BE2C (cell line): ENCODE measurements at places on chromosomes 6 and 20.
A peak's percentile ranks its signal among the peaks of the same experiment; 100 is the strongest.

DNA sequence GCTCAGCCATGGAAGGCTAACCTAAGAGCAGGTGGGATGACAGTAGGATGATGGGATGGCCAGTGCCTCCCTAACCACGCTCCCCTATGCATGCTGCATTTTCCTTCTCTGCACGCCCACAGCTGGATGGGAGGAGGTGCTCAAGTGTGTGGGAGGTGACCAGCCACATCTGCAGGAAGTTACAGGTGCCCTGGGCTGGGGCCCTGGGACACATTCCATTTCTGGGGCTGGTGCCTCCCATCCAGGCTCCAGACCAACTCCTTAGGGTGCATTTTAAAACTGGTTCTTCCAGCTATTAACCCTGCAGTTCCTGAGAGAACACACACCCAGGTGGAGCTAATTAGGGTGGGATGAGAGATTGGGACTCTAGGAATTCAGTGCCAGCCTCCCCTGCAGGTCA, 135.3 kb upstream of the ARMC2 start:
- DNase-seq: no peak

DNA sequence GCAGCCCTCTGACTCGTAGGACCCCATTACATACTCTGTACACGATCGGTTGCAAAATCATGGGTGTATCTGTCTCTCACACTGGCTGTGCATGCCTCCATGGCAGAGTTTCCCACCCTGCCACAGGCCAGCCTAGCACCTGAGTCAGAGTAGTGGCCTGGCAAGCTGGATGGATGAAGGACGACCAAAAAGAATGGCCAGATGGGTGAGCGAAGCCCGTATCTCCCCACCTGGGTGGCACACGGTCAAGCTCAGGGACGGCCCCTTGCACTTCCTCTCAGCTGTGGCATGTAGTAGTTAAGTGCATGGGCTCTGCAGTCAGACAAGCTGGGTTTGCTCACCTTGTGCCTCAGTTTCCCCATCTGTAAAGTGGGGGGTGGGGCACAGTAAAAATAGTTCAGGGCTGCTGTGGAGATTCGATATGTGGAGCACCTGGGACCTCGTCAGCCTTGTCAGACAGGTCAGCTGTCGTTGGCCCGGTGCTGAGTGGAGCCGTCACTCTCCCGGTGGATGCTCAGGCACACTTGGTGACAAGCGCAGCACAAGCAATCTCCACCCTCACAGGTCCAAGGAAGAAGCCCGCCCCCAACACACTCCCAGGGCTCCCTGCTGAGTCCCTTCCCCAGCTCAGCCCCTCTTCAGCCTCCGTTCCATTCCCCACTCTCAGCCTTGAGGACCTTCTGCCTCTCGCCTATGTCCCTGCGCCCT, 12.6 kb downstream of the CPNE5 start:
- DNase-seq: no peak

GRCh38 chr20:1299522-1299921, 29.4 kb downstream of the SDCBP2 start:
- DNase-seq: no peak

DNA sequence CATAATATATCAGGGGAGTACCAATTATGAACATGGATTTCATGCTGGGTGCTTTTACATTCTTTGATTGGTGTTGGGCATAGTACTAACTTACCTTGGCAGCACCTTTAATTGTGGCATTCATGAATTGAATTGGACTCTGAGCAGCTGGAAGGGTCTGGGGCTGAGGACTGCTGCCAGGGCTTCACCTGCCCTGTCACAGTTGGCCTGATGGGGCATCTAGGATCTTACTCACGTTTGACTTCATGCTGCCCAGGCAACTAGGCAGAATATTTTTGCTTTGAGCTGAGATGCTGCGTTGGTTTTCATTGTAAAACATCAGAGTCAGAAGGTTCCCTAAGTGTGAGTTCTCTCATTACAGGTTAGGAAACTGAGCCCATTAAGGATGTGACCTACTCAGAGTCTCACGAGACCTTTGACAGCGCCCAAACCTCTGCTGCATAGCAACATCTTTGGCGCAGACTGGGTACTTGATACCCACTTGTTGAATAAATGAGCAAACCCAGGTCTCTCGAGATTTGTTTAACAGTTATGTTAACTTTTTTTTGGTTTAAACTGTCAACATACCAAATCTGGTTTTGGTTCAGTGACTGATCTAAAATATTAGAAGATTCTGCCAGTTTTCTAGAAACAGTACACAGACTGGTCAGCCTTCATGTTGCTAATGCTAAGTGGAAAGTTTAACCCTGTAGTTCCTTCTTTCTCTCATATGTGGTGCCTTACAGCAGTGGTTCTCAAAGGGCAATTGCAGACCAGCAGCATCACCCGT, 104.9 kb downstream of the TCP11 start:
- DNase-seq: no peak

- DNase-seq: no peak
Observed at GRCh38 chr6:30741789-30742315, 635 bp downstream of the FLOT1 start.

- peak; percentile 50 for DNase-seq
Observed at GRCh38 chr6:13615792-13616120, 621 bp downstream of the NOL7 start.

DNA sequence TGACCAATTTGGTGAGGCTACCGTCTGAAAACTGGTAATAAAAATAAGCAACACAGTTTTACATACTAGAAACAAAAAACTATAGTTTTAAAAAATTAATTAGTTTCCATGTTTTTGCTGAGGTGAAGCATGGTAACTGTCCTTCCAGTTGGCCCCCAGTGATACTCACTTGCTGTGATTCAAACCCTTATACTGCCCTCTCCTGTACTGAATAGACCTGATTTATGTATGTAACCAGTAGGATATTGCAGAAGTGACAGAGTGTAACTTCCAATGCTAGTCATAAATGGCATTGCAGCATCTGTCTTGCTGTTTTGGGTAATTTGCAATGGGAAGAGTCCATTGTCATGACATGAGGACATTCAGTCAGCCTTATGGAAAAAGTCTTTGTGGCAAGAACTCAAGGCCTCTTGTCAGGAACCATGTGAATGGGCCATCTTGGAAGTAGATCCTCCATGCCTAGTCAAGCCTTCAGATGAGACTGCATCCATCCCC, 8.9 kb upstream of the CHD6 start:
- DNase-seq: no peak

DNA sequence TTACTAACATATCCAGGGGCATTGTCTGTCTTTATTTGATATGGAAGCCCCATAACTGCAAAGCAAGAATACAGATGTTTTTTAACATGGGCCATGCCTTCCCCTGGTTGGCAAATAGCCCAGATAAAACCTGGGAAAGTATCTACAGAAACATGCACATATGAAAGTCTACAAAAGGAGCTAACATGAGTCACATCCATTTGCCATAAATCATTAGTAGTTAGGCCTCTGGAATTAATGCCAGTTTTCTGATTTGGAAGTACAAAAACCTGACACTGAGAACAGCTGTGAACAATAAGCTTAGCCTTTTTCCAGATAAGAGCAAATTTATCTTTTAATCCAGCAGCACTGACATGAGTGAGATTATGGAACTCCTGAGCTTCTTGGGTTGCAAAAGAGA, 418.0 kb upstream of the IMPG1 start:
- DNase-seq: no peak
